ENCODE measurements at places on chromosomes 3 and 15. TPM values are rescaled to one million over a fixed set of nuclear protein-coding genes. Genes with fewer than 3 reads are reported as not detected.

ITIH1 gene
- total RNA-seq = not detected

COL7A1 gene
- total RNA-seq = 227 TPM

ULK3 gene
- 39.8 TPM for total RNA-seq

TRPC1 gene
- total RNA-seq = 8.3 TPM

CACNA2D2 gene
- total RNA-seq = 0.15 TPM

CILP gene
- 0.07 TPM for total RNA-seq

PLA1A gene
- 0.21 TPM for total RNA-seq

NAALADL2 gene
- total RNA-seq = not detected

TEX9 gene
- total RNA-seq = 5.0 TPM

GOLGA8M gene
- total RNA-seq = not detected

ERICH6 gene
- not detected for total RNA-seq

IL17RB gene
- 1.2 TPM for total RNA-seq

USP4 gene
- total RNA-seq = 12.9 TPM

DAZL gene
- not detected for total RNA-seq

SPATA12 gene
- total RNA-seq = 0.41 TPM

MORC1 gene
- total RNA-seq = not detected

LSMEM2 gene
- total RNA-seq = not detected

SNUPN gene
- total RNA-seq = 33.6 TPM

AADACL2 gene
- total RNA-seq = not detected

ACY1 gene
- 23.0 TPM for total RNA-seq

KCNMB3 gene
- 2.1 TPM for total RNA-seq

PEAK1 gene
- 5.1 TPM for total RNA-seq

C15orf40 gene
- 41.2 TPM for total RNA-seq

CCR5 gene
- not detected for total RNA-seq

FHIT gene
- total RNA-seq = 0.64 TPM

LZTFL1 gene
- total RNA-seq = 17.0 TPM

NR2E3 gene
- total RNA-seq = not detected

PRRT3 gene
- total RNA-seq = 0.66 TPM

CHL1 gene
- total RNA-seq = not detected

LARP6 gene
- 74.0 TPM for total RNA-seq

SLC22A13 gene
- not detected for total RNA-seq

TEX55 gene
- total RNA-seq = not detected

HIGD2B gene
- not detected for total RNA-seq

ZBED2 gene
- 0.19 TPM for total RNA-seq

ANKUB1 gene
- total RNA-seq = not detected

GPR62 gene
- total RNA-seq = not detected

BNC1 gene
- 0.48 TPM for total RNA-seq

GABRA5 gene
- total RNA-seq = 115 TPM

HES1 gene
- 9.5 TPM for total RNA-seq

RASGRP1 gene
- total RNA-seq = 0.31 TPM

SCAANT1 gene
- not detected for total RNA-seq

CFAP20DC gene
- 2.5 TPM for total RNA-seq

TNFSF10 gene
- total RNA-seq = 0.14 TPM

CLDN16 gene
- 0.34 TPM for total RNA-seq

NUP210 gene
- total RNA-seq = 41.7 TPM

FANCD2 gene
- 20.6 TPM for total RNA-seq

CTDSPL gene
- 10.2 TPM for total RNA-seq

SELENOT gene
- 94.0 TPM for total RNA-seq

RAB43 gene
- 5.4 TPM for total RNA-seq
